Thoracic aorta (tissue), 2 donors: ENCODE measurements at places on chromosomes 16 and 17. TPM values are rescaled to one million over a fixed set of nuclear protein-coding genes. Genes with fewer than 3 reads are reported as not detected.

DNA sequence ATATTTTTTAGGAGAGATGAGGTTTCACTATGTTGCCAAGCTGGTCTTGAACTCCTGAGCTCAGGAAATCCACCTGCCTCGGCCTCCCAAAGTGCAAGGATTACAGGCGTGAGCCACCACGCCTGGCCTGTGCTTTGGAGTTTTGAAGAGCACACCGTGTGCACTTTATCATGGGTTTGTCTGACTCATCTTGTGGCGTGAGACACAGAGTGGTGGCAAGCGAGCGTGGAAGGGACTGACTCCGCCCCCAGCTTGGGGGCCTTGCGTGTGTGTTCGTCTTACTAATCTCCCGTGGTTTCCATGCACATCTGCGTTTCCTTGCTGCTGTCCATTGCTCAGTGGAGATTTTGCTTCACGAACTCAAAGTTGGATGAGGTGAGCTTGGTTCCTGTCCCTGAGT is 22.9 kb downstream of the CRAMP1 start:
- H3K27me3 ChIP-seq = no peaks in the 10 kb centered on the region
- H3K27ac ChIP-seq = no peak overlapping the region

DNA sequence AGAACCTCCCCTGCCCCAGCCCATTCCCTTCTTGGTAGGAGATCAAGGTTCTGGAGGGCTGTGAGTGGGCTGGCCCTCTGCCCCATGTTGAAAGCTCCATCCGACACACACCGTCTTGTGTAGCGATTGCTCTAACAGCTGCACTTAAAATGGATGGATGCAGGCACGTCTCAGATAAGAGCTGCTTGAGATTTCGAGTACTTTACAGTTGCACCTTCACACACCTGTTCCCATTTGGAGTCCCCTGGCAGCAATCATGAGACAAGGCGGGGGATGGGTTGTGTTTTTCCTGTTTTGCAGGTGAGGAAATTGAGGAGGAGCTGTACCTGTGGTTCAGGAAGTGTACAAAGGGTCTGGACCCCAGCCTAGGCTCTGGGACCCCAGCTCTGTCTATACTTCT is 25.6 kb upstream of the TAC4 start:
- H3K27me3 ChIP-seq = no peaks in the 10 kb centered on the region
- no peak overlapping the region for H3K4me3 ChIP-seq
- no peaks in the 10 kb centered on the region for H3K36me3 ChIP-seq
- H3K4me1 ChIP-seq = no peaks in the 10 kb centered on the region

DNA sequence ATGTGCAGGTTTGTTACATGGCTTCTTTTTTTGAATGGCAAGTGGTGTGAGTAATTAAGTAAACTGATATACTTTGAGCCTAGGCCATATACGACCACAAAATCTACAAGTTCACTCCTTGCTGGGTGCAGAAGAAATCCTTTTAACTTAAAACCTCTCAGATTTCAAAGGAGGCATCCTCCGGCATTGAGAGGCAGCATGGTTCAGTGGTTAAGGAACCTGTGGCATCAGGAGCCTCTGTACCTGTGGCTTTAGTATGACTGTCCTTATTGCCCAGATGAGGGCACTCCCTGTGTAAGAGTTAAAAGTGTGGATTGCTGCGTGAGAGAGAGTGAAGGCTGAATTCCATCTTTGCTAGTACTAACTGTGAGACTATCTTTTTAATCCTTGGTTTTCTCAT is 3.3 kb downstream of the NLRP1 start:
- no peak overlapping the region for H3K4me3 ChIP-seq
- peaks cover 6% of the 10 kb centered on the region for H3K36me3 ChIP-seq
- no peak for DNase-seq
- no peak overlapping the region for H3K27ac ChIP-seq
- peaks cover 15% of the 10 kb centered on the region for H3K4me1 ChIP-seq

The CBLN1 gene
- 8.8 TPM for total RNA-seq

The CEP112 gene
- total RNA-seq = 19.0 TPM
